Stimulated activated CD4-positive, alpha-beta T cell treated with anti-CD3 and anti-CD28 coated beads, Interleukin-12 subunit alpha, Interleukin-12 subunit beta, amount 100 ng/mL, for 24 hours (primary cell): ENCODE measurements at places on chromosomes 6 and 20.

GRCh38 chr6:167778497-167779128 lies 48.1 kb upstream of the AFDN start:
- no peak for DNase-seq

GRCh38 chr6:153729189-153729588 lies 309.9 kb upstream of the OPRM1 start:
- no peak for DNase-seq

GRCh38 chr20:56386219-56386618 lies 5.8 kb downstream of the AURKA start:
- no peak for DNase-seq

DNA sequence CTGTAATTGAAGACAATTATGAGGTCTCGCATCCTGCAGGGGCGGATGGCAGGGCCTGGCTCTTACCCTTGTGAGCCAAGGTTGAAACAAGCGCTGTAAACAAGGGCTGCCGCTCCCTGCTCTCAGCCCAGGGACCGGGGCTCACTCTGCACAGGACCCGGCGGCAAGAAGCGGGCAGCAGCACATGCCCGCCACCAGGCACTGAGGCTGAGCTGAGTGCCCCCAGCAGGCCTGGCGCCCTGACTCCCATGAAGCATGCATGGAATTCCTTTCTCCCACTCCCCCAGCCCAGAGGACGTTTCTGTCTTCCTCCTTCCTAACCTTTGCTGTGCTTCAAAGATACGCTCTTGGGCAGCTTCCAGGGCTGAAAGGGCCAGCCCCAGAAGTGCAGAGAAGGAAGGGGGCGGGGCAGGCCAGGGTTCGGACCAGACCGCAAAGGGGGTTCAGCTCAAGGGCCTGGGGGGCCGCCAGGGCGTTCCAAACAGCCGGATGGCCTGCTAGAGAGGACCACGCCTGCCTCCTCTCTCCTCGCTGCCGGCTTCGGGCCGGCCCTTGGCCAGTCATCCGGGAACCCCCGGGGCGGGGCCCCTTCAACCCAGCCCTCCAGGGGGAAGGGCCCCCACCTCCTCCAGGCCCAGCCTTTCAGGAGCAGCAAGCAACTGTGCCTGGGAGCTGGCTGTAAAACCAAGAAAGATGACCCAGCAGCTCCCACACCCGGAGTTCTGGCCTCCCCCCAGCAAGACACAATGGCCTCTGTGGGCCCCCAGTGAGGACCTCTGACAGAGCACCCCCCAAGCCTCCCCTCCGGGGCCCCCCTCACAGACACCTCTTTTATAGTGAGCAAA lies 109.9 kb downstream of the NOL4L start:
- no peak for DNase-seq

DNA sequence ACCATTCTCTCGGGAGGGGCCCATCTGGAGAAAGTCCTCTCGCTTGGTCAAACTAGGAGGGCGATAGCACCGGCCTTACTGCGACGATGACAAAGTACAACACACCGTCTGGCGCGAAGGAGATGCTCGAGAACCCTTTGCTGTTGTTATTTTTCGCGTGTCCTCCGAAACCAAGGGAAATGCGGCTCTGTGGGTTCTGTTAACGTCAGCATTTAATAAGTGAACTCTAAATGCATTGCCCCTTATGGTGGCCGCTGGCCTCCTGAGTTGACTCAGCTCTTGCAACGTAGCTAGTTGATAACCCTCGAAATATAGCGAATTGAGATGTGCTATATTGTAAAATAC lies 577 bp upstream of the SCAND1 start:
- no peak for DNase-seq

DNA sequence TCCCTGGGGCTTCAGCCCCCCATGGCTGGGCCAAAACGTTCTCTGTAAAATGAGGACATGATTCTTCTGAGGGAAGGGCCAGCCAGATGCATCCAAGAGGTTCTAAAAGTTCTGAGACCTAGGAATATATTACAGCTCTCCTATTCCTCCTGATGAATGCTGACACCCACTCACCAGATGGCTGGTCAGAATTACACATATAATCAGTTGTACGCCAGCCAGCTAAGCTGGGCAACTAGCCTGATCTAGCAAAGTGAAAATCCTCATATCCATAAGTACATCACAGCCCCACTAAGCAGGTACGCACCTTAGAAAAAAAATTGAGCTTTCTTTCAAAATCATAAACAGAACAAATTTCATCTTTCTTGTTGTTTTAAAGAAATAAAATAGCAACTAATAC lies 34.8 kb downstream of the C6orf118 start:
- no peak for DNase-seq

DNA sequence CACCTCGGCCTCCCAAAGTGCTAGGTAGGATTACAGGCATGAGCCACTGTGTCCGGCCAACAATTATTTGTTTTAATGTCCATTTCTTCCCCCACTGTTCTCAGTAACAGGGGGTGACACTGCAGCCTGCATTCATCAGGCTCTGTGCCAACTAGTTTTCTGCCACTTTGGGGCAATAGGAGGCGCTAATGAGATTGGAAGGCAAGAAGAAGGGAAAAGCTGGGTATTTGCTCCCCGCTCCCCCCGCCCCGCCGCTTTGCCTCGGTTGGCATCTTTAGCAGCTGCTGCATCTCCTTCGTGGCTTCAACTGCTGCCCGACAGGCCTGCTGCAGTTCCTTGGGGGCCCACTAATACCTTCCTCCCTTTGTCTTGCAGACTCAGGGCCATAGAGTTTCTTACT lies 35.0 kb upstream of the MDGA1 start:
- DNase-seq: no peak

- no peak for DNase-seq
Observed at GRCh38 chr6:169277619-169278018, 24.0 kb upstream of the THBS2 start.

- DNase-seq: no peak
Observed at GRCh38 chr6:97947841-97948240, 664.8 kb upstream of the MMS22L start.

DNA sequence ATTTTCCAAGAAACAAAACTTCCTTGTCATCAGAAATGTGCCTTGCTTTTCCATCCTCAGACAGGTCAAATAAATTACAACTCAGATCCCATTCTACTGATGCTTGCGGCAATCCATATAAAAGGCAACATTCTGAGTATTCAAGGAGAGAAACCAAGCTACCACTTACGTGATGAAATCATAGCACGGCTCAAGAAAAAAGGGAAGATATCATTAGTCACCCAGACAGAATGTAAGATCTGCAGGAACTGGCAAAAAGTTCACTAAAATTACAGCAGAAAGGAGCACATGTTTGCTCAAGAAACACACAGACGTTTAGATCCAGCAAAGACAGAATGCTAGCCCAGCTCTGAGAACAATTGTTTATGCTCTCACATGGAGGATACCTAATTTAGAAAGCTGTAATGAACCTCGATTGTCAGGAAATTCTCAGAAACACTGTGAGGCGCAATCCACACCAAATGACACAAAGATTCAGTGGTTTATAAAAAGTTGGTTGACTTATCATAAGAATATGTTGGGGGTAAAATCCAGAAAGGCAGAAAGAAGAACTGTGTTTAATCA lies 304.2 kb downstream of the ADGRG6 start:
- DNase-seq: no peak

- no peak for DNase-seq
Observed at GRCh38 chr6:28960846-28961500, 37.2 kb upstream of the TRIM27 start.

GRCh38 chr20:37294262-37294981 lies 5.0 kb downstream of the MANBAL start:
- DNase-seq: no peak

DNA sequence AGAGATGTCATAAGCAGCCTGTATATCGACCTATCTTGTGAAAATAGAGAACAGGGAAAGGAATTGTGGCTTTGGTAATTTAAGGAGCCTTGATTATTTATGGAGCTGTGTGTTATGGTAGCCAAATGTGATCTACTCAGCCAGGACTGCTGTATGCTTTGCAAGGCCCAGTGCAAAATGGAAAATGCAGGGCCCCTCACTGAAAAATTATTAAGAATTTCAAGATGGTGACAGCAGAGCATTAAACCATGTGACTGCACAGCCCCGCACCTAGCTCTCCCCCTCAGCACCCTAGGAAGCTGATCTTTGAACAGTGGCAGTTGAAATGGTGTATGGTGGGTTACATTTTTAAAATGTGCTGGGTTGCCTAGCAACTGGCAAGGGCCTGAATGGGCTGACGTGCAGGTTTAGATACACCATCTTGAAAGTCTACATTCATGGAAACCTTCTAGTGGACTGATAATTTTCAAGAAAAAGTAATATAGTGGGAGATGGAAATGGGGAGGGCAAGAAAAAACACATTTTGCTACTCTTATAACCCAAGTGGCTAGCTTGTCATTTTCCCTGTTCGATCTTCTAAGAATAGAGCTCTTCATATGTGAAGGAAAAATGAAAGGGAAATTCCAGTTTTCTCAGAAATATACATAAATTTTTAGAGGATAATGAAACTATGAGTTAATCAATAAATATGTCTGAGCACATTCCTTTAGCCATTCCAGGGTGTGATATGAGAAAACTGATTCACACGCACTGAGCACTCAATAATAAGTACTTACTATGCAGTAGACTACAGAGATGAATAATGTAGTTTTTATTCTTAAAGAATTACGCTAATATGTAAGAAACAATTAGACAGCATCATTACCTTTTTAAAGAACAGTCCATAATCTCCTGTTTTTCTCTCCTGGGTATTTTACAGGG lies 208.0 kb downstream of the ARHGAP18 start:
- DNase-seq: no peak

- no peak for DNase-seq
Observed at GRCh38 chr6:170283212-170284081, 7.4 kb downstream of the DLL1 start.

- no peak for DNase-seq
Observed at GRCh38 chr6:154453329-154453728, 57.2 kb downstream of the CNKSR3 start.

- DNase-seq: no peak
Observed at GRCh38 chr6:129889580-129889979, 28.5 kb upstream of the TMEM244 start.

GRCh38 chr6:113381959-113382358 lies 475.2 kb upstream of the MARCKS start:
- DNase-seq: no peak

DNA sequence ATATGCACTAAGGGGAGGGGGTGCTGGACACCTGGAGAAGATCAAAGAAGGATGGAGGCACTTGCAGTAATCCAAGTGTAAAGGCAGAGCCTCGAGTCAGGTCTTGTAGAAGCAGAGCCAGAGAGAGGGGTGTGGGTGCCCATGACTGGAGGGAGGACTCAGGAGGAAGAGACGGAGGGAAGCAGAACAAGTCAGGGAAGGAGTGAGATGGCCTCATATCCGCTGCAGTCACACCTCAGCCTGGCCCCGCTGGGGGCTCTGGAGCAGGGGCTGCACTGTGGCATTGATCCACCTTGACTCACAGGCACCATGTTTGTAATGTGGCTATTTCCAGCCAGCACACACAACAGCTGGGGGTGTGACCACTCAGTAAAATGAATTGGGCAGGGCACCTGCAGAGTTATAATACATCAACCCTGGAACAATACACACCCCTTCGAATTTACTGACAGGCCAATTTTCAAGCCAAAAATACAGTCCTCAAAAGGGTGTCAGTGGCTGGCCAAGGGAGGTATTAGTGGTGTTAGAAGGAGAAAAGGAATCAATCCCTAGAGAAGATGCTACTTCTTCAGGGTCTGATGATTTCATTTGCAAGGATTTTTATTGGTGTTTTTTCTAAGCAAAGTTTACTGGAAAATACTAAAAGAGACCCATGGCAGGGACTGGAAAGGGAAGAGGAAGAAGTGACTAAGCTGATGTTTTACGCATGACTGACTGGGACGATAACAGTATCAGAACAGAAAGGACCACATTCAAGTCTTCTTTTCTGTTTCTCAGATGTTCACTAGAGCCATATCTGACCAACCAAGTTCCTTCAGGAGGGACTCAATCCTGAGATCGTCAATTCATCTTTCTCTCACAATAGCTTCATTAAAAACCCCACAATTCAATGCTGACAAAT lies 18.9 kb upstream of the NXT1 start:
- no peak for DNase-seq

DNA sequence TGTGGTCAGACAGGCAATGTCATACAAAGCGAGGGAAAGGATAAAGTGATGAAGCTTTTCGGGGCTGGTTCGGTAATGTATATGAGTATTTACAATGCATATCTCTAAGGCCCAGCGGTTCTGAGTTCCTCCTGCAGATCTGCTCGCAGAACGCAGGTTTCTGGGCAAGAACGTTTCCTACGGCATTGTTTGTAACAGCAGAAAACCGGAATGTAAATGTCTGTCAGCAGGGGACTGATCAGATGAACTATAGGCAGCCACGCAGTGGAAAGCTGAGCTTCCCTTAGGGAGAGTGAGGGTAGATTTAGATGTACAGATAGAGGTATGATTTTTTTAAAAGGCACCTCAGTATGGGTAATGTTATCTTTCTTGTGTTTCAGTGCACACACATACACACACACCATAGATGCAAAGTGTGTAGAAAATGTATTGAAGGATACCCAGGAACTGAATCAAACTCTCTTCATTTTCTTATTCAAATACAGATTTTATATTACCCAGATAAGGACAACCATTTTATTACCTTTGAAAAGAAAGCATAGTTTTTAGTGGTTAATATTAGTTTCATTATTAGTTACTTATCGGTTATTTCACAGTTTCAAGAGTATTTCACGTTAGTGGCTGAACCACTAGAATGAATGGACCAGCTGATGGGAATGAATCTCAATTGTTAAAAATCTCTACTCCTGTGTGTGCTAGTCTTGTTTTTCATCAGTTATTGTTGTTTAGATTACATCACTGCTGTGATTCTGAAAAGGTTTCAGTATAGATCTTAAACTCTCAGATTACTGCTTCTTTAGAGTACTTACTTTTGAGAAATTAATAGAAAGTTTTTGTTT lies 56.2 kb downstream of the SNX9 start:
- DNase-seq: no peak

- DNase-seq: no peak
Observed at GRCh38 chr6:111604259-111605099, 1.2 kb downstream of the TRAF3IP2 start.

GRCh38 chr6:104954190-104954797 lies 2.6 kb upstream of the LIN28B start:
- no peak for DNase-seq

- no peak for DNase-seq
Observed at GRCh38 chr6:168951217-168951616, 302.4 kb downstream of the THBS2 start.

- no peak for DNase-seq
Observed at GRCh38 chr20:39876976-39877635, 811.9 kb downstream of the MAFB start.

DNA sequence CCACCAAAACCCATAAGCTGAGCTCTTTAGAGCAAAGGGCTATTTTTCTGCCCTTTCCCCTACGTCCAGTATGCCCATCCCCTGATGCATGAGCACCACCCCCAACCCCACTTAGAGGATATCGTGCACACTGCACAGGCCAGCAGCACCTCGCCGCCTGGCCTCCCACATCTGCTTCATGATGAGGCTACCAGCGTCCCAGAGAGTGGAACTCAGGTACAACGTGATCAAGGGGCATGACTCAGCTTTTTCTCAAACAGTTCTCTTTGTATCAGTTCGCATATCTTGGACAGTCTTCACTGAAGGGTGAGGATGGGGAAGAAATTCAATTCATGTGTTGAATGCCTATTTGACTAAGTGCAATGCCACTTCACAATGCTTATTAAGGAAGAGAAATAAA lies 81.9 kb upstream of the QKI start:
- no peak for DNase-seq
